ENCODE measurements at places on chromosomes 2 and 18. TPM values are rescaled to one million over a fixed set of nuclear protein-coding genes. Genes with fewer than 3 reads are reported as not detected.

Gene SATB2
- 1.9 TPM for total RNA-seq

Gene ALK
- 0.08 TPM for total RNA-seq

Gene SERPINB4
- total RNA-seq: not detected

Gene NEB
- total RNA-seq: 7,132 TPM

Gene IGFBP2
- total RNA-seq: 16.5 TPM

Gene IL18RAP
- total RNA-seq: 0.45 TPM

Gene ACADL
- 14.7 TPM for total RNA-seq

Gene CCDC85A
- 5.6 TPM for total RNA-seq

DNA sequence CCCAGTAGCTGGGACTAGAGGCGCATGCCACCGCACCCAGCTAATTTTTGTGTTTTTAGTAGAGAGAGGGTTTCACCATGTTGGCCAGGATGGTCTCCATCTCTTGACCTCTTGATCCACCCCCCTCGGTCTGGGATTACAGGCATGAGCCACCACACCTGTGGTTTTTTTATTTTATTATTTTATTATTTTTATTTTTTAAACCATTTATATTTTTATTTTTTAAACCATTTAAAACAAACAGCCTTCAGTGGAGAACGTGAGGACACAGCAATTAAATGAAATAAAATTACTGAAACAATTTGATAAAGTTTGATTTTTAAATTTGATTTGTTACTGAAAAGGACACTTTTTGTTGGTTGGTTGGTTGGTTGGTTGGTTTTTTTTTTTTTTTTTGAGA, 181.0 kb downstream of the AGAP1 start:
- no peak for DNase-seq

GRCh38 chr2:31255911-31256571, 22.1 kb downstream of the EHD3 start:
- no peak for DNase-seq

DNA sequence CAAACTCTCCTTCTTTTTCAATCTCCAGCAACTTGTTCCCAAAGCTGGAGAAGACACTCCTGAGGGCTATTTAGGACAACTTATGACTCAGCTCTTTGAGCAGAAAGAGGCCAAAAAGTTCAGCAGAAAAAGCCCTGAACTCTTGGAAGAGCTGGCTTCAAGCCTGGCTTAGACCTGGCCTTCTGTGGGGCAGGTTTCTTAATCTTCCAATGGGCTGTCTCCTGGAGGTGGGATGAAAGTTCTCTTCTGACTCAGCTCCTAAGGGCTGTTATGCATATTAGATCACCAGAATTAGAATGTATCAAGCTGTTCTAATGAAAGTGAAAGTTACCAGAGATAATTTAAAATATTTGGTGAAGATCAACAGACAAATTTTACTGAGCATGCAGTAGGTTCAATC, 129.4 kb downstream of the RAD51AP2 start:
- DNase-seq: no peak

- no peak for DNase-seq
Observed at GRCh38 chr2:238031751-238032150, 29.1 kb upstream of the SCLY start.

- no peak for DNase-seq
Observed at GRCh38 chr18:46155641-46156051, 51.5 kb downstream of the HAUS1 start.

DNA sequence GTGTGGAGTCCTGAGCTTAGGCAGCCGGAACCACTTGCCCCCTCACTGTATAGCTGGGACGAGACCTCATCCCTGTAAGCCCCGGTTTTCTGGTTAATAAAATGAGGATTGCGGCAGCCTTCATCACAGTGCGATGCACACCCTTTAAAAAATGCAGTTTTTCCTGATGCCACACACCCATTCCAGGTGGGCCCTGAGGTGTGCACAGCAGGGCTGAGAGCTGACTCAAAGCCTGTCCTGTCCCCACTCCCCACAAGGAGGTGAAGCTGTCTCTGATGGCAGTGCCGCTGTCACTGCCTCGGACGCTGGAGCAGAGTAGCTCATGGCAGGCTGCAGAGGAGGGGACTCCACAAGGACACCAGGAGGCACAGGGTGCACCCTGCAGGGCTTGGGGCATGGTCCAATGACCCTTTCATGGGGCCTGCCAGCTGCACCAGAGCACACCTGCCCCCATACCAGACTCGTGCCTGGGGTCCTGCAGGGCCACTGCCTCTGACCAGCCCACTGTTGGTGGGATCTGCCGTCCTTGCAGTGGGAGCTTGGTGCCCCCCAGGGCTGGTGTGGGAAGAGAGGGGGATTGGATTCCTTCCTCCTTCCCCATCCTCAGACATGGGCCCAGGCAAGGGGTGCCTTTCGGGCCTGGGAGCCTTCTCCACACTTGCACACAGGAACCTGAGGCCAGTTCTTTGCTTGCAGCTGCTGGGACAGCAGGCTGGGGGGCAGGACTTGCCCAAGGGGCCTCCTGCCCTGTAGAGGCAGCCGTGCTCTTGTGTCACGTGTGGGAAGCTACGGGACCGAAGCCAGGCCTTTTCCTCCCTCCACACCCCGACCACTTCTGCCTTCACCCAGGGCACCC, 22.8 kb downstream of the GPC1 start:
- DNase-seq: peak; percentile 41

DNA sequence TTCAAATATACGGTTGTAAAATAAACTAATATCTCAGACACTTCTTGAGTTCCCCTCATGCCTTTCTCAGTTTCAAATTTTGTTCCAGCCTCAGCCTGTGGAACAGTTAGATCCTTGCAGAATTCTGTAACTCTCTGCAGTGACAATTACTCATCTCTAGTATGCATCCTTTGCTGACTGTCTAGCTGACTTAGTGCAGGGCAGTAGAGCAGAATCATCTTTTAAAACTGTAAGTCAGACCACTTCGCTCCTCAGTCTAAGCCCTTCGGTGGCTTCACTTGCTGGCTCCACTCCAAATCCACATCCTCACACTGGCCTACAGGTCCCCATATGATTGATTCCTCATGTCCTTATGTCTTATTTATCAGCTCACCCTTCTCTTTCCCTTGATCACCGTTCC, 164.1 kb upstream of the ZSWIM2 start:
- DNase-seq: no peak

DNA sequence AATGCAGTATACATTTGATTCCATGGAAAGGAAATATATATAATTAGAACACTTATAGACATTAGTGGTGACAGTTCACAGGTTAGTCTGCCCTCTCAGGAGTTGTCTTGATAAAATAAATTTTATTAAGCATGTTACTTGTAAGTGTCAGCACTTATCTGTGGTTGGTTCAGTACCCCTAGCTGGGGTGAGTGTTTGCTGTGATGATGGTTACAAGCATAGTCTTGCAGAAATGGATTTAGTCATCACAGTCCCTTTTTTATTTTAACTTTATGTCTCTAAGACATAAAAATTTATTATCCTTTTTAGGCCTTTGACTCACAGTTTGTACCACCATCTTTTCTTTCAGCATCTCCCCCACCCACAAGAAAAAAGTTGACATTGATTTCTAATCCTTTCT, 52.1 kb downstream of the NCK2 start:
- no peak for DNase-seq

- DNase-seq: no peak
Observed at GRCh38 chr2:189681903-189682302, 7.4 kb downstream of the ANKAR start.

GRCh38 chr2:128593879-128594650, 275.4 kb upstream of the HS6ST1 start:
- DNase-seq: no peak

GRCh38 chr2:216108310-216108966, 710 bp upstream of the XRCC5 start:
- DNase-seq: no peak

DNA sequence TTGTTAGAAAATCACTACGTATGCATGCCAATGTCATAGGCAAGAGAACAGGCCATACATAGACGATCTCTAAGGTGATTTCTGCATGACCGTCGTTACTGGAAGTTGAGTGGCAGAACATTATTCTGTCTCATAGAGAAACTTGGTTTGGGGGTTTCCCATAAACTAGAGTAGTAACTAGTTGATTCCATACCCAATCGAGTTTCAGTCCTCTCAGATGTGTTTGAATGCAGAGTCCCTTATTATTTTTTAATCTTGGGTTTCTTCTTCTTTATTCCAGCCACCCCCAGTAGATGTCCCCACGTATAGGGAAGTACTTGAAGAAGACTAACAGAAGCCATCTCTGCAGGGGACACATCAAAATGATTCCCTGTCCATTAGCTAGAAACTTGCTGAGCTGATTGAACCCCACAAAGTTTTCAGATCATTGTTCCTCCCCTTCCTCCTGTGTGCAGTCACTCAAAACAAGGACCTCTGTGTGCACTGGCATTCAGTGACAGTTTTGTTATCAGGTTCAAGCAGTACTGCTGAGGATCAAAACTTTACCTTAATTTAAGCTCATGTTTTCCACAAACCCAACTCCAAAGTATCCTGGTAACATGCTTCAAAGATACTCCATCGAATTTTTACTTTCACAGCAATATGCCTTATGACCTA, 68.4 kb upstream of the CDCA7 start:
- DNase-seq: no peak

- DNase-seq: no peak
Observed at GRCh38 chr2:109214651-109215371, 85.8 kb downstream of the SH3RF3 start.

DNA sequence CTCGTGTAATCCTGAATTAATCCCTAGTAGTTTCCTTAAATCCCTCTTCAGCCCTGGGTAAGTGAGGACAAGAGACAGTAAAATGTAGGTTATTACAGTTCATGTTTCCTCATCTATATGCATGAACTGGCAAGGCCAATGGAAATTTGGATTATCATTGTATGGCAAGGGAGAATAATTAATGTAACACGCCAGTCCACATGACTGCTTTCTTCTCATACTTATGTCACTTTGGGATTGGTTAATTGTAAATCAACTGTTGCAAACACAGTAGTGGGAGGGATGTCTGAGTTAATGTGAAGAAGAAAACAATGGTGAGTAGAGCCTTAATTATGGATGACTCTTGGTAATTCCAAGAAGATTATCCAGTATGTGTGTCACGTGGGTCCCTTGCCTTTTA, 1.7 kb upstream of the SERPINB7 start:
- no peak for DNase-seq

DNA sequence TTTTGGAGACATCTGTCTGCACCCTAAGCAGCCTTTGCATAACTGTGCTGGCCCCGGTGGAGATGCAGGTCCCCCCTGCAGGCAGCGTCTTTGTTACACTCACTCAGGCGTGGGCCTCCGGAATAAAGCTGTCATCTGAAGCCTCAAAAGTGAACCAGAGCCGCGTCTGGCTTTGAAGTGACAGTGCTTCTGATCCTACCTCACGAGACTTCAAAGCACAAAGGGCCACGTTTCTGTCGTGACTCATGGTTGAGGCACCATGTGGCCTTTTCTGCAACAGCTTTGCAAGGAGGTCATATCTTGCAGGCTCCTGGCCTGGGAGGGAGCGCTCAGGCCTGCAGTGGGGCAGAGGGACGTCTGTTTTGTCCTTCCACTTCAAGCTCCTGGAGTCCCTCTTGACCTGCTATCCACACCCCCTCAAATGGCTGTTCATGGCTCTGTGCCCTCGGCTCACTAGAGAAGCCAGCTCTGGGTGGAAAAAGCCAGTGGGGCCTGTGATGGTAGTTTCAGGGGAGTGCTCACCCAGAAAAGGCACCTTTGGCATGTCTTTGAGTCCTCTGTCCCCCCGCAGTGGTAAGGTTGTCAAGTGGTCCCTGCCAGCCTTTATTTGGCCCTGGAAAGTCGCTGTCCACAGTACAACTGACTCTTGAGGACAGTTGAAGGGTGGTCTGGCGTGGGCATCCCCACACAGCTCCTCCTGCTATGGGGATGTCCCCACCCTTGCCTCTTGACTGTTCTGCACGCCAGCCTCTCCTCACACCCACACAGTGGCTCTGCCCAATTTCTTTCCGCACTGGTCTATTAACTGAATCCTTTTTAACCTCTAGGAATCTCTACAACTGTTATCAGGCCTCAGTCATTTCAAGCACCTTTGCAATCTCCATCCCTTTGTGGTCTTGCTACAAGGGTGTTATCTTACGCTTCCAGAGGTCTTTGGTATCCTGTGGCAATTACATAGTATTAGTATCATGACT, 19.3 kb downstream of the GPR55 start:
- no peak for DNase-seq

DNA sequence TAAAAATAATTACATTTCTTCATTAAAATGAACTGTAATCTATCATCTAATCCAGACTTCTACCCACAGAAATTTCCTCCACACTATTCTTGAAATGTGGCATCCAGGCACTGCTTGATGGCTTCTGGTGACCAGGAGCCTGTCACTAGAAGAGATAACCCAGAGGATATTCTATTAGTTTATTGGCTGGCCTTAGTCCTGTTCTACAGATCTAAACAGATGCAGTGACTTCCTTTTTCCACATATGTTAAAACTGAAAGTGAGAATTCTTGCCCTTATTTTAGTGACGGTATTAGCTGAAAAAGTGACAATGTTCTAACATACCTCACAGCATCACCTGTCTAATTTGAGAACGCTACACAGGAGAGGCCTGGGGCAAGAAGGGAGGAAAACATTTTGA, 775.4 kb downstream of the TSN start:
- DNase-seq: no peak

DNA sequence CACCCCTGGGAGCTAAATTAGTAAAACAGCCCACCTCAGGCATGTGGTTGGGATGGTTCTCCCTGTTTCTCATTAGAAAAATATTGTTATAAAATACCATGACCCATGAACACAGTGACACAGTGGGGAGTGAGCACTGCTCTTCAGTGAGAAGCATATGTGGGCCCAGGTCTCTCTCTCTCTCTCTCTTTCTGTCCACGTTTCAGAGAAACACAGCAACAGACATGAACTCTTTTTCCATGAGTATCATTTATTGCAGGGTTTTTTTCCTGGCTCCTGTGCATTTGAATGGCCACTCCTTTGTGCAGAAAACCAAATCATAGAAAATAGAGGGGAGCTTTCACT, 41.2 kb downstream of the CYRIA start:
- no peak for DNase-seq

DNA sequence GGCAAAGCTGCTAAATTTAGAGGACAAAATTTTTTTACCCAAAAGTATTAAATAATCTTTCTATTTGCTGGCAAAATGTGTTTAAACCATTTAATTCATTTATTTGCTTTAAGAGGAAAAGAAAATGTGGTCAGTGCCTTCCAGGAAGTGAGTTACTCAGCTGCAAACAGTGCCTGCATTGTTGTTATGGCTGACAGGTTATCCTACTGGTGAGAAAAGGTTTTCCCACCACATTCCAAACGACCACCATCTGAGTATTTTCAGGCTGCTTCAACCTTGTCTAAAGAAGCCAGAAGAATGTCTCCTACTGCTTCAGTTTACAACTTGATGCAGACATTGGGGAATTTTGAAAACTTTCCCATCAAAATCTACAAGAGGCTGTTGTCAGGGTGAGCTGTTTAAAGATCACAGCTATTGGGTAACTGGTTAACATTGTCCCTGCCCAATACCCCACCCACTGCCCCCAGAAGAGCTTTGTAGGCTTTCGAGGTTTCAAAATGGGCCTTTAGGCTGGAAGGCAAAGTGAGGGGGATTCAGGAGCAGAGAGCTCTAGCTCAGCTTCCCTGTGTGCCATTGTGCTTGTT, 461.3 kb upstream of the FANCL start:
- DNase-seq: no peak

DNA sequence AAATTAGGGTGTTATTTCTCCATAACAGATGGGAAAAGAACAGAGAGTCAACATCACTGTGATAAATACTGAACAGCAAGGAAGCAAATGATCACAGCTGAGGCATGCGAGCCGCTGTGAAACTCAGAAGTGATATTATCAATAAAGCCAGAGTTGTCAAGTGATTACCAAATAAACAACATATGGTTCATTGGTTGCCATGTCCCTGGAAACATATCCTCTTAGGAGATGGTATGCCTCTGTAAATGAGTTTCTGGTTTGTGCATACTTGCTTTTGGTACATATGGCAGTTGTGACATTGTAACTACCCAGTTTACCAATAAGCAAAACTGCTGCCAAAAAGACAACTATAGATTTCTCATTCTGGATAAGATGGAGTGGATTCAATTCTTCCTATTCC, 23.8 kb downstream of the RAPGEF4 start:
- DNase-seq: no peak

All from psoas muscle (tissue), 8 donors.